Glomerular endothelial cell (primary cell): ENCODE measurements at places on chromosomes 13 and 19. TPM values are rescaled to one million over a fixed set of nuclear protein-coding genes. Genes with fewer than 3 reads are reported as not detected.

Gene CCDC169
- 1.6 TPM in 2 replicates for total RNA-seq

Gene KCNJ14
- total RNA-seq, result 0.73 and 1.2 TPM in 2 replicates

Gene CEACAM4
- not detected in 2 replicates for total RNA-seq

Gene ANGPTL8
- not detected in 2 replicates for total RNA-seq

Gene C13orf46
- total RNA-seq, result 2.5 and 4.1 TPM in 2 replicates

Gene ZNF442
- 0.48 and 1.1 TPM in 2 replicates for total RNA-seq

Gene CA11
- 2.6 and 3.2 TPM in 2 replicates for total RNA-seq

Gene SMIM44
- total RNA-seq, result not detected in 2 replicates

Gene LAIR1
- total RNA-seq, result not detected in 2 replicates

Gene TMC4
- total RNA-seq, result not detected in 2 replicates

Gene TMEM255B
- total RNA-seq, result 64.3 and 79.0 TPM in 2 replicates

Gene ZNF845
- total RNA-seq, result 5.1 and 5.3 TPM in 2 replicates

Gene KIR2DL1
- not detected in 2 replicates for total RNA-seq

Gene CRYL1
- 68.8 and 116 TPM in 2 replicates for total RNA-seq

Gene TICAM1
- total RNA-seq, result 12.0 and 16.7 TPM in 2 replicates

Gene ZNF284
- 1.5 and 1.9 TPM in 2 replicates for total RNA-seq

Gene RSPH6A
- not detected in 2 replicates for total RNA-seq

Gene PCSK4
- 3.7 and 5.0 TPM in 2 replicates for total RNA-seq

Gene BICRA
- total RNA-seq, result 10.6 and 25.4 TPM in 2 replicates

Gene CCL25
- not detected in 2 replicates for total RNA-seq

Gene KLK2
- total RNA-seq, result not detected in 2 replicates

Gene ZNF628
- total RNA-seq, result 3.8 and 10.1 TPM in 2 replicates

Gene SLITRK1
- total RNA-seq, result not detected in 2 replicates

Gene NCAN
- total RNA-seq, result not detected in 2 replicates

Gene HIPK4
- total RNA-seq, result 0.05 TPM in 1 of 2 replicates, not detected in the other

Gene FGF21
- total RNA-seq, result not detected in 2 replicates

Gene ZNF682
- 3.2 and 5.9 TPM in 2 replicates for total RNA-seq

Gene OR4F17
- total RNA-seq, result not detected in 2 replicates

Gene RFPL4AL1
- total RNA-seq, result not detected in 2 replicates

Gene PNMA8A
- 0.53 and 3.3 TPM in 2 replicates for total RNA-seq

Gene ZNF625
- total RNA-seq, result 8.5 and 12.3 TPM in 2 replicates

Gene SCGB2B2
- total RNA-seq, result 0.12 TPM in 1 of 2 replicates, not detected in the other

Gene CEACAM16
- total RNA-seq, result not detected in 2 replicates

Gene ZBTB45
- total RNA-seq, result 15.4 and 16.7 TPM in 2 replicates

Gene ZNF610
- 4.9 and 5.3 TPM in 2 replicates for total RNA-seq

Gene ZNF675
- 4.3 and 6.0 TPM in 2 replicates for total RNA-seq

Gene LACC1
- total RNA-seq, result 5.5 and 7.2 TPM in 2 replicates

Gene COL5A3
- 2.0 and 2.6 TPM in 2 replicates for total RNA-seq

Gene ZSWIM4
- total RNA-seq, result 20.4 and 44.7 TPM in 2 replicates

Gene ZNF627
- 10.2 and 10.4 TPM in 2 replicates for total RNA-seq

Gene DAND5
- total RNA-seq, result 0.05 TPM in 1 of 2 replicates, not detected in the other

Gene UBE2L5
- 0.18 TPM in 1 of 2 replicates, not detected in the other for total RNA-seq

Gene MYO9B
- total RNA-seq, result 93.1 and 125 TPM in 2 replicates

Gene RABAC1
- 232 and 270 TPM in 2 replicates for total RNA-seq
